Posterior vena cava (tissue), 2 donors: ENCODE measurements at places on chromosomes 7 and 10.

GRCh38 chr10:81403451-81403850, 471.5 kb upstream of the NRG3 start:
- DNase-seq, result no peak

DNA sequence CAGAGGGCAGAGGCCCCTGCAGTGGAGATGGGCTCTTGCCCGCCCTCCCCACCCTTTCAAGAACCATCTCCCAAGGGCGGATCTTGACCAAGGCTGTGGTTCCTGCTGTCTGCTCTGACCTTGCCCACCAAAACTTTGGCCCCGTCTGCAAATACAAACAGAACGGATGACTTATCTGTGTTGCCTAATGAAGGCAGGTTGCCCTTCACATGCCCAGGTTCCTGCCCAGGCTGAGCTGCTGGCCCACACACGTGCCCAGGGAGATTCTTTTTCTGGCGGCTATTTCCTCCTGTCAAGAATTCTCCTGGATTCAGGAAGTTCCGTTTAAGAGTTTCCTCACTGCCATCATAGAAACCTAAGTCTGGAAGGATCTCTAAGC, 78.3 kb downstream of the PROSER2 start:
- DNase-seq, result no peak

GRCh38 chr10:117261501-117261900, 20.6 kb downstream of the SLC18A2 start:
- DNase-seq, result no peak

GRCh38 chr7:137985253-137985896, 16.5 kb downstream of the CREB3L2 start:
- DNase-seq, result no peak

DNA sequence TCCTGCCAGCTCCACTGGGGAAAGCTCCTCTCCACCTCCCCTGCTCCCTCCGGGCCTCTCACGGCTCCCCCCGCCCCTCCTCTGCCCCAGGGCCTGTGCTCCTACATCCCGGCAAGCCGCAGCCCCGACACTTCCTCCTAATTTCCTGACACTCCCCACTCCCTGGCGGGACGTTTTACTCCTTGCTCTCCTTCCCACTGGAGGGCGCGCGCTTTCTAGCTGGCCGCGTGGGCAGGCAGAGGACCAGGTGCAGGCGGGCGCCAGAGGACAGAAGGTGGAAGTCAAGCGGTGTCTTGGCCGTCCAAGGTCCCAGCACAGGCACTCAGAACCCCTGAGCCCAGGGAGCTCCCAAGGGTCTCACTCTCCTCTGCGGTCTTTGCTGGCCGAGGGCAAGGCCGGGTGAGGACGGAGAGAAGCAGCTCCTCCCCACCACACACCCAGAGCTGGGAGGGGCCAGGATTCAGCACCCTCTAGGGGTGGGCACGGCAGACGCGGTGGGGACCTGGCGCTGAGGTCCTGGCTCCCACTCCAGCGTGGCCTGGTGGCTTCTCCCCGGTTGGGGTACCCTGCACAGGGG, 19.1 kb downstream of the ADAM8 start:
- peak; percentile 92 for DNase-seq
